Activated naive CD4-positive, alpha-beta T cell treated with anti-CD3 and anti-CD28 coated beads for 36 hours (primary cell): ENCODE measurements at places on chromosomes 6 and 20. TPM values are rescaled to one million over a fixed set of nuclear protein-coding genes. Genes with fewer than 3 reads are reported as not detected.

The PAK5 gene
- total RNA-seq, result not detected

The SLC22A2 gene
- total RNA-seq, result not detected

The BPI gene
- total RNA-seq, result not detected

The LMBRD1 gene
- total RNA-seq, result 10.7 TPM

The MAP3K5 gene
- 9.4 TPM for total RNA-seq

The TRIM10 gene
- 0.25 TPM for total RNA-seq
